ENCODE measurements at places on chromosomes 11 and 22.

DNA sequence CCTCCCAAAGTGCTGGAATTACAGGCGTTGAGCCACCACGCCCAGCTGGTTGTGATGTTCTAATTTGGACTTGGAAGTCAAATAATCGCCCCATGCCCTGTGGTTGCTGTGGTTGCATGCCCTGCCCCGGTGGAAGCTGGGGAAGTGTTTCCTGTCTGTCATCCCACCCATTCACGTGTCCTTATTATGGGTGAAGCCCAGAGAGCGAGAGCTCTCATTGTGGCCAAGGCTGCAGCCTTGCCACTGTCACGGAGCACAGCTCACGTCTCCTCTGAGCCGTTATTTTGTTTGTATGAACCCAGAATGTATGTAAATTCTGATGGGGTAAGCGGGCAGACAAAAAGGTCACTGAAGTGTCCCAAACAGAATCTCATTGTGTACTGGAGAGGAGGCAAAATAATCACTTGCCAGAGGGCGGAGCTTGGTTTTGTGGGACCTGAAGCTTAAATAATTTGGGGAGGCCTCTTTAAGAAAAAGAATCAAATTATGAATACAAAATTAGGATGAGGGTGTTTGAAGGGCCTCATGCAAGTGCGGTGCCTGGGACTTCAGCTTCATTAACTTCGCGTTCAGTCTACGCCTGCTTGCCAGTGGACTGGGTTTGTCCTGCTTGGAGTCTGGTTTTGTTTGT is 25.8 kb upstream of the TREH start:
- DNase-seq = no peak

DNA sequence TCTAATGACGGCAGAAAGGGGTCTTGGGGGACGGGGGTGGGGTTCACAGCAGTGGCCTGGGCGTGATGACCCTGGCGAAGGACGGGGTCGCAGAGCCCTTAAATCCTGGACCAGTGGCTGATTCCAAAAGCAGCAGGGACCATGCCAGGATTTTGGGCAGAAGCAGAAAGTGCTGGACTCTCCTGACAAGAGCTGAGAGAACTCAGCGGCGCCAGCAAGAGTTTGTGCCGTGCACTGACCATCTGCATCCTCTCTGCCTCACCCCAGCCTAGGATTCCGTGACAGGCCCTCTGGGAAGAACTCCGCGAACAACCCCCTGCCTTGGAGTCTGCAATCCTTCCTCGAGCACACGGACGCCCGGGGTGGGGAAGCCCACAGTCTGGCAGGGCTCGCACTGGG is 644 bp upstream of the NDUFV1 start:
- no peak for DNase-seq

DNA sequence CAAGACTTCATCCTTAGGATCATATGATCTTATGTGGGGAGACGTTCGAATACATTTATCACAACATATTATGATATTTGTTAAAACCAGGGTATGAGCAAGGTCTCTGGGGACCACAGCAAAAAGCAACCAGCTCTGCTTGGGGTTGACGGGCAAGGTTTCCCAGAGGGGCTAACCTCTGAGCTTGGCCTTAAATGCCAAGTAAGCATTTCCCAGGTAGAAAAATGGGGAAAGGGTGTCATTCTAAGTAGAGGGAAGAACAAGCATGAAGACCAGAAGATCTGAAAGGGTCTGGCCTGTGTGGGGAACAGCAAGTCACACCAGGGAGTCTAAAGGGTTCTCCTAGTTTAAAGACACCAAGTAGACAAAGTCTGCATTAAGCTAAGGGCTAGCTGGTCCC is 24.1 kb downstream of the CLMP start:
- DNase-seq = no peak

DNA sequence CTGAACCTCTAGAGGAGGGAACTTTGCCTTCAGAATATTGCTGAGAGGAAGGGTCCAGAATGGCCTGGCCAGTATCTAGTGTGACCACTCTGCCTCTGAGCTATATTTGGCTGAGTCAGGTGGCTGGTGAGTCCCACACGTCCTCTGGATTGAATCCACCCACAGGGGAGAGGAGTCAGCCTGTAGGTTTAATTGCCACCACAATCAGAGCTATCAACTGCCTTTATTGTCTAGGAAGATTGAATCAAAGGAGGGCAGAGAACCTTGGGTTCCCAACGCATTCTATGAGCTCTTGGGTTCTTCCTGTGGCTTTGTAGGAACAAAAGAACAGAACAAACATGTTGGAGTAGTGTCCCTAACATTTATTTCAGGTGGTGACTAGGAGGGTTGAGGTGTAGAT is 67.7 kb downstream of the ST3GAL4 start:
- DNase-seq = no peak

- no peak for DNase-seq
These were observed 399.4 kb downstream of the NXPE2 start for GRCh38 chr11:115077740-115078139.

GRCh38 chr22:47048123-47049077 is 285.9 kb downstream of the TBC1D22A start:
- DNase-seq = no peak

GRCh38 chr22:49380828-49381114 is 446.9 kb downstream of the BRD1 start:
- DNase-seq = no peak

DNA sequence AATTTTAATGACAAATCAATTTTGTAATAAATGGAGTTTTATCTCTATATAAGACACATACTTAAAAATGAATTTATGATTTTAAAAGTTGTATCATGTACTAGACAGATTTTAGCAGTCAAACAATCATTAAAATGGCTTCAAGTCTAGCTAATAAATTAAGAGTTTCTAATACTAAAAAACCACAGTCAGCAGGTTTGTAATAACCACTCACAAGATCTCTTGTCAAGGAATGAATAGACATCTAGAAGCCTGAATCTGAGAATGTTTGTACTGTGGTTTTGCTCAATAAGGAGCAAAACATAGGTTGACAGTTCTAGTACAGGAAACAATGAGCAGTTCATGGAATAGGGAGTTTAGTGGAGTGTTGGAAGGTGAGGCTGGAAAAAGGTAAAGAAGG is 81.2 kb downstream of the DEUP1 start:
- no peak for DNase-seq

DNA sequence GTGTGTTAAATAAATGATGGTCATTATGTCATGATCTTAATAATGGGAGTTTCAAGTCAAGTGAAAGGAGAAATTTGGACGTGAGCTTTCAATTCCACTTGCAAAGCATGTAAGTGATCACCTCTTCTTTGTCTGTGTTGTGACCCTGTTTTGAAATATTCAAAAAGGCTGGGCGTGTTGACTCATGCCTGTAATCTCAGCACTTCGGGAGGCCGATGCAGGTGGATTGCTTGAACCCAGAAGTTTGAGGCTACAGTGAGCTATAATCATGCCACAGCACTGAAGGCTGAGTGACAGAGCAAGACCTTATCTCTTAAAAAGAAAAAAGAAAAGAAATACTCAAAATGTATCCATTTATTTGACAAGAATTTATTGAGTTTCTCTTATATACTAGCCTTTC is 32.9 kb upstream of the EED start:
- DNase-seq = no peak

DNA sequence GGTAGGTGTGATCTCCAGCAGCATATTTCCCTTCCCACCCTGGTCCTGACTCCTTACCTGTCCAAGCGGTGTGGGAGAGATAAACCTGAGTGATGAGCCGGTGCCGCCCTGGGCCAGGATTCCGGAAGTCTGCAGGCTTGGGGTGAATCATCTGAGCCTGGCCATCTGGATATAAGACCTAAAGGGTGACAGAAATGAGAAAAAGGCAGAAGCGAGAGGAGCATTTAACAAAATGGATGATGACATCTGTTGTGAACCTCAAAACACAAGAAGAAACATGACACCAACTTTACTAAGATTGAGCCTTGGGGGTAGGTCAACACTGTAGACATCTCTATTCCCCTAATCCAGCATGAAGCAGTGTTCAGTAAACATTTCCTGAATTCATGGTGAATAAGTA is 62.8 kb downstream of the AAMDC start:
- no peak for DNase-seq

DNA sequence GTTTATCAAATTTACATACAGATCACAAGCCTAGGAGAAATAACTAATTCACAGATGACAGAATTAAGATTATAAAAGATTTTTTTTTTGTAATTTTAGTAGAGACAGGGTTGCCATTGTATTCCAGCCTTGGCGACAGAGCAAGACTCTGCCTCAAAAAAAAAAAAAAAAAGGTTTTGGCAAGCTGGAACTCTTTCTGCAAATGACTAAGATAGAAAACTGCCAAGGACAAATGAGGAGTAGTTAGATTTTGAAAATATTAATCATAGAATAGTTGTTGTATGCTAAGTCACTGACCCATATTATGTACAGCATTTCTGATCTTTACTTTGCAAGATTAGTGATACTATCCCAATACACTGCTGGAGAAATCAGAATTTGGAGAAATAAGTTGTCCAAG is 99.2 kb downstream of the C11orf65 start:
- no peak for DNase-seq

All from kidney epithelial cell (primary cell).